ENCODE measurements at places on chromosomes 1 and 21.

DNA sequence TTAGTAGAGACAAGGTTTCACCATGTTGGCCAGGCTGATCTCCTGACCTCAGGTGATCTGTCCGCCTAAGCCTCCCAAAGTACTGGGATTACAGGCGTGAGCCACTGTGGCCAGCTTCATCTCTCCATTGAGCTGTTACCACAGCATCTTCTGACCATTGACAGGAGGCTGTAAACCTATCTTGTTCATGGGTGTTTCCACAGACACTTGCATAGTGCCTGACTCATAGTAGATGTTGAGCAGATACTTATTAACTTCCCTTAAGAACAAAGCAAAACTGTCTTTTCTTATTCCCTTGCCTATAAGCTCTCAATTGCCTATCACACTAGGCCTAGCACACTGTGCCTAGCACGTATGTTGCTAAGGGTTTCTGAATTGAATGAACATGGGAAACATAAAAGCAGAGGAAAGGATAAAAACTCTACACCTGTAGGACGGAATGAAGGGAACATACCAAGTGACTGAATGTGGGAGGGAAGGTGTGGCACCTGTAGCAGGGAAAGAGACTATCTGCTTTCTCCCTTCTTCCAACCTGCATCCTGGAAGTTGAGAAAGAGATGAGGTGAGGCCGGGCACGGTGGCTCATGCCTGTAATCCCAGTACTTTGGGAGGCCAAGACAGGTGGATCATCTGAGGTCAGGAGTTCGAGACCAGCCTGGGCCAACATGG is 1.2 kb upstream of the C1orf54 start:
- no peak for DNase-seq

DNA sequence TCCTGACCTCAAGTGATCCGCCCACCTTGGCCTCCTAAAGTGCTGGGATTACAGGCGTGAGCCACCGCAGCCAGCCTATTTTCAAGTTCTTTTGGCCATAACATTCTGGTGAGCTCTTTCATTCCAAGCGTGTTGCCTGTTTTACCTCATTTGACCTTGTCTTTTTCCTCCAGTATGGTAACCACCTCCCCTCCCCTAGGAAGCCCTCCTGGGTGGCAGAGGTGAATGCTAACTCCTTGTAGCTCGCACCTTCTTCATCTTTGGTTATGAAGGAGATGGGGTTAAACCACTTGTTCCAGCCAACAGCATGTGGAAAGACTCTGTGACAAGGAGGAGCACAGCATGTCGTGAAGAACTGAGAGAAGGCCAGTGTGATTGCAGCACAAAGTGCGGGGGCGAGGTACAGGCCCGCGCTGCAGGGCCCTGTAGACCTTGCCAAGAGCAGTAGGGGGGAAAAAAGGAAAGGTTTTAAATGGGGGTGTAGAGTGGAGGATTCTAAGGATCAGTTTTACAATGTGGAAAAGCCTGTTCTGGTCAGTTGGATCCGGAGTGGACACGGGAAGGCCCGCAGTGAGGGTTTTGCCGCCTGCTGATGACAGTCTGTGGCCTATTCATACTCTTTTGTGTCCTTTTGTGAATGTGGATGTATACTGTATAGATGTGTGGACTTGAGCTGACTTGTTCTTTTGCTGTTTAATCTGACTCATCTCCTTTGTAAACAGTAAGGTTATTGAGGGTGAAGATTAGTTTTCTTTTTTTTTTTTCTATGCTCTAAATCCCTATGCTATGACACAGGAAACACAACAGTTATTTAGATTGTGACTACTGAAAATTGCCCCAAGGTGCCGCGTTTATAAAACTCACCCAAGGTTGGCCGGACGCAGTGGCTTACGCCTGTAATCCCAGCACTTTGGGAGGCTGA is 7.5 kb upstream of the ZNF436 start:
- no peak for DNase-seq

GRCh38 chr1:74246315-74246714 is 11.1 kb downstream of the TNNI3K start:
- DNase-seq: no peak

- DNase-seq: no peak
Observed at GRCh38 chr1:204600968-204601367, 84.6 kb downstream of the LRRN2 start.

DNA sequence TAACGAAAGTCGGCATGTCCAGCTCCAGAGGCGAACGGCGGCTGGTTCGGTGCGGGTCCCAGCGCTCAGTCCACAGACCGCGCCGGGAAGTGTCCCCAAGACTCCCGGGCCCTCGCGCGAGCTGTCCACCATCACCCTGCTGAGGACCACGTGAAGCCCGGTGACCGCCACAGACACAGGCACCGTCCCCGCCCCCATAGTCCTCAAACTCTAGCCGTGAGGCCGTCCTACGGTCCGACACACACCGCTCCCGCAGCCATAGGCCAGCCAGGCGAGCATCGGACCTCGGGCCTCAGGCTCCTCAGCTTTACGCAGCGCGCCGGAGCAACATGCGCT is 535 bp downstream of the SETD4 start:
- DNase-seq: no peak

- DNase-seq: peak; percentile 24
Observed at GRCh38 chr1:3611170-3612019, at the start of gene MEGF6. TSS of gene MEGF6 (minus strand) at chr1:3611508. CDS start at chr1:3611268, 240 bp downstream.

GRCh38 chr1:207059881-207060280 is 6.8 kb downstream of the PFKFB2 start:
- DNase-seq: no peak
